ENCODE measurements at places on chromosomes 1 and 21.

DNA sequence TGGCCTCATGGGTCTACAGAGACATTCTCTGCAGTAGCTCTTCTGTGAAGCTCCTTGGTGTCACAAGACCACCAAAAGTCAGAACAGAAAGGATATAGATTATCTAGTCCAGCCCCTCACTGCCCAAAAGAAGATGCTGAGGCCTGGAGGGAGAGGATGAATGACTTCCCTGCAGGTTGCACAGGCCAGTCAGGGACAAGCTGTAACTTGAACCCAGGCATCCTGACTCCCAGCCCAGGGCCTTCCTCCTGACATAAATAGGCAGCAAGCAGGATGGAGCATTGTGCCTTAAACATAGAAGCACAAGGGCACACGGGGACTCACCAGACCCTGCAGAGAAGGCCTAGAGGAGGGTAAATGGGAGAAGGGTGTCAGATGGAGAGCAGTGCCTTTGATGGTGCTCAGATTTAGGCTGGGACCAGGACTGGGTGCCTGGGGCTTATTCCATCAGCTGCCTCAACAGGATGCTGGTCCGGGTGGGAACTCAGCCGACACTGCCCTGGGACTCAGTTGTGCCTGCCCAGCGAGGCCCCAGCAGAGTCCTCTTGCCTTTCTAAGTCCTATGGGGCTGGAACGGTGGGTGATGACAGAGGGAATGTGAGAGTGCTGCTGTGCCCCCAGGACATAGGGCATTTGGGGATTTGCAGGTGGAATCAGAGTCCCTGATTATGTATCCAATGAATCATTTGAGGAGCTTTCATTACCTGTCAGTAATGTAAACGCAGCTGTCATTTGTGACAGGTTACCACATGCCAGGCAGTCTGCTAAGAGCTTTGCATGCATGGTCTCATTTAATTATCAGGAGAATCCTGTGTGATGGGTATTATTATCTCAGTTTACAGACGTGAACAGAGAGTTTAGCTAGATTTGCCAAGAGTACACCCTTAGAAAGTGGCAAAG, 13.2 kb downstream of the S100A7A start:
- DNase-seq: no peak

DNA sequence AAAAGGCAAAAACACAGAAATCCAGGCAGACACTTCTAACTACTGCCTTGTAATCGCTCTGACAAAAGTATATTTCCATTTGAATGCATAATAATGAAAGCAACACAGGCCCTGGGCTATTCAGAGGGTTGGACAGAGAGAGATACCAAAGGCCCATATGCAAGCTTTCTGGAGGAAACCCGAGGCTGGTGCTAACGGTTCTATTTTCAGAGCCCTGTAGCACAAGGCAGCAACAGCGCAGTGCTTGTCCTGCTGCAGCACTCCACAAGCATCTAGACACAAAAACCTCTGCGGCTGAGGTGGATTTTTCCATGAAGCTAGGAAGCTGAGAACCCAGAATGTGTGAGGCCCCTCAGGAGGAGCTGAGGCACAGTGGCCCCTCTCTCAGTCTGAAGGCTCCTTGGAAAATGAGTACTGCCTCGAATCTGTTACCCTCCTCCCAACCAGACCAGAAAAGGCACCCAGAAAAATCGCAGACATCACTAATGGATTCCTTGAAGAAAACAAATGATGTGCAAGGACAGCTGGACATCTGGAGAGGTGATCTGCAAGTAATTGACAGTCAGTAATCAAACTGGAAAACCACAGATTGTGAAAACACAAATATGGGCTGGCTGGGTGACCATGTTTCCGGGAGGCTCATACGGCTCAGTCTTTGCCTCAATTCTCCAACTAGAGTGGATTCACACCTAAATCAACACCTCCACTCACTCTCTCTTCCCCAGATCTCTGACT, 54.0 kb downstream of the COLGALT2 start:
- no peak for DNase-seq

DNA sequence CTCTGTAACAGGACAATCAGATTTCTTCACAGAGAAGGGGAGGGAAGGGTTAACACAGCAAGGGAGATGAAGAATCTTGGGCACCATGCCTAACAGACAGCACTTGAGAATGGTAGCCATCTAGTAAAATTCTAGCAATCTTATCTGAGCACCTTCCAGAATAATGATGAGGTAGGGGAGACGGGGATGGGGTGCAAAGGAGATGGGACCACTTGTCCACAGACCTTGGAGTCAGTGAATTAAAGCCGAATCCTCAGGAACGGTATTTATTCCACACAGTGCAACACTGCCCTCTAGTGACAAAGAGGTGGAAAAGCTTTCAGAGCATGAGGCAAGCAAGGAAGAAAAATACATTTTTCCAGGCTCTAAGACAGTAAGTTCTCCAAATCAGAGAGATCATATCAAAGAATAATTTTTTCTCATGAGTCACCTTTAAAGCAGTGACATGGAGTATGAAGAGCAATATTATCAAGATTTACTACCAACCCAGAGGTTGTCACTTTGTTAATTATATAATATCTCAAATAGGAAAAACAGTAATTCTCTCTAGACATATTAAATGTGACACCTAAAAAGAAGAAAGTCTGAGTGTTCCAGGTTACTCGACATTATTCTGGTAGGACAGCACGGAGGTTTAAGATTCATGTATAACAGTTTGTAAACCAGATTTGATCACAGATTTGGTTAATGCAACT, 43.3 kb upstream of the LPAR3 start:
- DNase-seq: no peak

- DNase-seq: no peak
Measured at GRCh38 chr1:118116401-118116800, 68.6 kb downstream of the SPAG17 start.

GRCh38 chr1:31407029-31407626, 5.9 kb upstream of the SERINC2 start:
- no peak for DNase-seq

All from AG04449 (cell line).